ENCODE measurements at places on chromosomes 2 and 18.

- no peak for ATAC-seq
Observed at GRCh38 chr18:37546651-37547050, 18.9 kb downstream of the CELF4 start.

DNA sequence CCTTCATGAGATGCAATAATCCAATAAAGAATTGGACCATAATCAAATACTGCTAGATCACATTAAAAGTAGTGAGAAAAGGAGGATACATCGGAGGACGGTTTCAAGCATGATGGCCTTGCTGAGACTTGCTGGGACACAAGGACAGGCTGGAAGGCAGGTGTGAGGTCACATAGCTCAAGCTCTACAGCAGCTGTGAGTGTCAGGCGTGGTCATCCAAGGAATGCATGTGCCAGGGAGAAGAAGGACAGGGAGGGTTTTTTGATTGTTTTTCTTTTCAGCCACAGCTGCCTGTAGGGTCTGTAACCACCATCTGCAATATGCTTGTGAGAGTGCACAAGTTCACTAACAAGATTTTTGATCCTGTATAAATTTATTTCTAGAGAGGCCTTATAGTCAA, 57.6 kb downstream of the BMP10 start:
- ATAC-seq: no peak

DNA sequence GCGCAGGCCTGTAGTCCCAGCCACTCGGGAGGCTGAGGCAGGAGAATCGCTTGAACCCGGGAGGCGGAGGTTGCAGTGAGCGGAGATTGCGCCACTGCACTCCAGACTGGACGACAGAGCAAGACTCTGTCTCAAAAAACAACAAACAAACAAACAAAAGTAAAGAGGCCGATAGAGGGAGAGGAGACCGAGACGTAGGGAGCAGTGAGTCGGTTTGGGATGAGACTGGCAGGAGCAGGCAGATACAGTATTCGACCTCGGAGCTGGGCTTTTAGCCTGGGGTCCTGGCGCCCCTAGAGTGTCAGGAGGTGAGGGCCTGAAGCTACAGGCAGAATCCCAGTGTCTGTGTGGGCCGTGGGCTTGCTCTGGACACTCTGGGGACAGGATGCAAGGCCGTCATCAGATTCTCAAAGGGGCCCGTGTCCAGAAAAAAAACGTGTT, 51.2 kb downstream of the SLC4A1AP start:
- no peak for ATAC-seq

- ATAC-seq: peak; percentile 93
Observed at GRCh38 chr18:9913526-9914333, at the start of gene VAPA. Gene VAPA, plus strand, starts transcription at chr18:9914016. Its CDS starts 241 bp downstream, at chr18:9914257.

GRCh38 chr2:172931256-172931894, 144.3 kb upstream of the MAP3K20 start:
- ATAC-seq: peak; percentile 52

DNA sequence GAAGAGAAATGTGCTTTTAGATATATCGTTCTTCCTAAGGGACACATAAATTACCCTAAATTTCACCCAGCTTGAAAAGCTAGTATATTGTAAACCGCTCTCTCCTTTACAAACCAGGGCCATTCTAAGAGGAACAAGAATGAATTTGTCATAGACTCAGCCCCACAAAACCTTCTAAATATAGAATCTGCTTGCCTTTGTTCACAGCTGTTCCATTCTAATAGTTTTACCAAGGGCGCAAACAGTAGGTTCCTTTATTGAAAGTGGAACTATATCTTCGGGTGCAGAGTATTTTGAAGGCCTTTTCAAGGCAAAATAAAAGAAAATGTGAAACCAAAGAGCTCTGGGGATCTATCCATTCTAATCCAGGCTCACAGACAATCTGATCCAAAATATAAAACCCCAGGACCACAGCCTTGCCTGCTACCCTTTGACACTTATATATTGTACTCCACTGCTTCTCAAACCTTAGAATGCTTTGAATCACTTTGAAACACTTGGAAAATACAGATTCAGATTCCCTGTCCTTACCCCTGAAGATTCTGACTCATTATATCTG, 316.8 kb downstream of the PAX3 start:
- peak; percentile 76 for ATAC-seq

DNA sequence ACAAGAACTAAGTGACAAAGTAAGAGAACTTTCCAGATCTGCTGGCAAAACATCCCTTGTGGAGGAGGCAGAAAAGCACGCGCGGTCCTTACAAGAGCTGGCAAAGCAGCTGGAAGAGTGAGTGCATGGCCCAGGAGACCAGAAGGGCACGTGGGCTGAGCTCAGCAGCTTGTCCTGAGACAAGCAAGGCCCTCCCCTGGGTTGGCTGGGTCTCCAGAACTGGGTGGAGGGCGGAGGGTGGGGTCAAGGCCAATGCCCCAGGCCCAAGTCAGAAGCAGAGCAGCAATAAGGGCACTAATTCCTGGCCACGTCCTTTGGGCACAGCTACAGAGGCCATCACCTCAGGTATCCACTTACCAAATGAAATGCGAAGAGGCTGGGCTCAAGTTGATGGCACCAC, 110.6 kb upstream of the TTC39C start:
- ATAC-seq: no peak

- ATAC-seq: peak; percentile 97
Observed at GRCh38 chr18:52979892-52980291, 639.9 kb downstream of the DCC start.

- no peak for ATAC-seq
Observed at GRCh38 chr2:231568098-231568784, 24.4 kb upstream of the TEX44 start.

- no peak for ATAC-seq
Observed at GRCh38 chr2:143787674-143788073, 658.5 kb downstream of the ARHGAP15 start.

DNA sequence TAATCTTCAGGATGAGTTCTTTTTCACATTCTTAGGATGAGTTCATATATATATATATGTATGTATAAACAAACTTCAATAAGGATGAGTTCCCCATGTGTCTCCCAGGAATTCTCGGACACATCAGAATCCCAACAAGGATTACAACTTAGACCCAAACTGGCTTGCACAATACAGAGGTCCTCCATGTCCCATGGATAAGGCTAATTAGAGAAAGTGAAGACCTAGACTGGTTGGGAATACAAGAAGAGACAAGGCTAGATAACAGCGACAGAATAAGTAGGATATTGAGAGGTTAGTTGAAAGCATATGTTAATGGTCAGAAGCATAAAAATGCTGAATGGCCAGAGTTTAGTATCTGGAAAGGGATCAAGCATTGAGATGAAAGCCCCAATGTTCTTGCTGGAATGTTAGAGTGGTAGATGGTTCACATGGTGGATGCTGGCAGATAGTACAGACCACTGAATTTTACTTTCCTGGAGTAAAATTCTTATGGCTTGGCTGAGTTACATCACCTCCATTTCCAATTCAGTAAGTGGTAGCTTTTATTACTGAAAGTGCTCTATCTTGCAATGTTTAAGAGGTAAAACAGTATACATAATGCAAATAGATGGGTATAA, 154.9 kb upstream of the EPHA4 start:
- no peak for ATAC-seq

DNA sequence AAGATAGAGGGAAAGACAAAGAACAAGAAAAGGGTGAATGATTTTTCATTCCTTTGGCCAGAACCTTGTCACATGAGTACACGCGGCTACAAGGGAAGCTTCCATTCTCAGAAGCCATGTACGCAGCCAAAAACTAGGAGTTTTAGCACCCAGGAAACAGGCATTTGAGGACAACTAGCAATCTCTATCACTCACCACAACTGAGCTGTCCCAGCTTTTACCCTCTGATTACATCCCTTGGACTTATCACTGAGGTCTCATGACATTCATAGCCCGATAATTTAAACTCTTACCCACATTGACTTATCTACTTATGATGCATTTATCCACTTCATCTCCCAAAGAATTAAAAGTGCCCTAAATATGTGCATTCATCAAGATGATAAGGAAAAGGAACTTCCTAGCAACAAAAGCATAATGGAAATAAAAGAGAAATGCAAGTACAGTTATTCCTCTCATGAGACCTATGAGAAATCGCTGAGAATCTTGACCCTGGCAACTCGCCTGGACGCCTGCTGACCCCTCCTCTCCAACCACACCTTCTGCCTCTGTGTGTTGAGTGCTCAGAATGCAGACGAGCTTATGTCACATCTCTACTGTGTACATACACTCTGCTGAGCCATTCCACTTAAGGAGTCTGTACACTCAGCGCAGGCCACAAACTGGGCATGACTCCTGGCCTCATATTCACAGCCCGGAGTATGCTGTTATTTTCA, 28.7 kb upstream of the MFSD6 start:
- peak; percentile 44 for ATAC-seq

GRCh38 chr2:37447446-37447845, 103.0 kb downstream of the QPCT start:
- no peak for ATAC-seq

- ATAC-seq: no peak
Observed at GRCh38 chr2:44635725-44636124, 274.0 kb downstream of the CAMKMT start.

DNA sequence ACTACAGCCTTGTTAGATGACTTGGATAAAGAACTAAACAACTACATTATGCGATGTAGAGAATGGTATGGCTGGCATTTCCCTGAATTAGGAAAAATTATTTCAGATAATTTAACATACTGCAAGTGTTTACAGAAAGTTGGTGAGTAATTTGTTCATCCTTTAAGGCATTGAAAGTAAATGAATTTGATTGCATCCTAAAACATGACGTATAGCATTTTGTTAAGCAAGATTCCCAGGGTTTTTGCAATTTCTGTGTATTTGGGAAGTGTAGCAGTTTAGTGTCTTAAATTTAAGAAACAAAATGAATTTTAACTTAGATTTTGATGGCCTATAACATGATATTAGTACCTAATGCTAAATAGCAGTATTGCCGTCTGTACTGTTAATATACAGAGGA, 24.8 kb downstream of the NOP58 start:
- no peak for ATAC-seq

DNA sequence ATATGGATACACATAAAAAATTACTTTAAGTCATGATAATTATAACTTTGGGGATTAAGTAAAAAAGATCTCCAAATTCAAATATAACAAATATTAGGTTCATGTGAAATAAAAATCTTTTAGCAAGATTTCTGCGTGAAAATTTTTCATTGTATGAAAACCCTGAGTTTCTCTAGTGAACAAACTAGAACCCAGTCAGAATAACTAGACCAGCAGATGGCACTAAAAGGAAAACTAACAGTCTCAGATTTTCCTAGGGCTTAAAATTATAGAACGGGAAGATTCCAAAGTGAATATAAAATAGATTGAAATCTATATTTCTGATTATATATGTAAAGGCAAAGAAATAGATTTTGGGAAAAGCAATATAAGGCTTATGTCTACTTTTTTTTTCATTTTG, 43.3 kb downstream of the TMEM200C start:
- no peak for ATAC-seq

DNA sequence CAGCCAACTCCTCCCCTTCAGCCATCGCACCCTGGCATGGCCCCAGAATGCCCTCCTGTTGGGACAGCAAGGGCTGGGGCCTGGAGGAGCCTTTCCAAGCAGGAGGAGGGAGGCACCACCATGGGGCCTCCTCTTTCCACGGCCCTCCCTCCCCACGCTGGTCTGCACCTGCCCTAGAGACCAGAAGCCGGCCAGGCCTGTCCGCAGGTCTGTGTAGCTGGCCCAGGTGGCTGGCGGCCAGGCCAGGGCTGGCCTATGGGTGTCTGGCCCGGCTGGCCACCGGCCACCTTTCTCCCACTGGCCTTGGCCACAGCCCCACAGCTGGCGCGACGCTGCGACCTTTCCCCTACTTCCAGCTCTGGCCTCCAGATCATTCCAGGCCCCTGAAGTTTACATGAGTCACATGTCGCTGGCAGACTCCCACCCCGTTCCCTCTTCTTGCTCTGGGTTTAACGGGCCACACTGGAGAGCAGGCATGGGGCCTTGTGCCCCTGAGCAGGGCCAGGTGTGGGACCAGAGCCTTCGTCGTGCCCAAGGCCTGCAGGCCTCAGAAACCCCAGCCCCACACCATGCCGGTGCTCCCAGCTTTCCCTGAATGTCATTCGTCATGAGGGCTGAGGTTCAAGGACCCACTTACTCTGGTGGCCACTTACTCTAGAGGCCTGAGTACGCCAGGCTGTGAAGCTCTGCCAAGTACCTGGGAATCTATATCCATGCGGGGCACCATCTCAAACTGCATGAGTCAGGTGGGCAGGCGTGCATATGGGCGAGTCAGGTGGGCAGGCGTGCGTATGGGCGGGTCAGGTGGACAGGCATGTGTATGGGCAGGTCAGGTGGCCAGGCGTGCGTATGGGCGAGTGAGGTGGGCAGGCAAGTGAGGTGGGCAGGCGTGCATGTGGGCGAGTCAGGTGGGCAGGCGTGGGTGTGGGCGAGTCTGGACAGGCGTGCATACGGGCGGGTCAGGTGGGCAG, 33.3 kb upstream of the KLF11 start:
- ATAC-seq: no peak

GRCh38 chr2:146370826-146371225, 1474.0 kb upstream of the ACVR2A start:
- no peak for ATAC-seq

GRCh38 chr2:61193670-61194561, 31.9 kb downstream of the C2orf74 start:
- no peak for ATAC-seq

- ATAC-seq: no peak
Observed at GRCh38 chr2:179655627-179656026, 205.8 kb downstream of the ZNF385B start.
